Cerebellar nuclear complex (tissue), 1 donor: ENCODE measurements at places on chromosomes 2 and 18.

DNA sequence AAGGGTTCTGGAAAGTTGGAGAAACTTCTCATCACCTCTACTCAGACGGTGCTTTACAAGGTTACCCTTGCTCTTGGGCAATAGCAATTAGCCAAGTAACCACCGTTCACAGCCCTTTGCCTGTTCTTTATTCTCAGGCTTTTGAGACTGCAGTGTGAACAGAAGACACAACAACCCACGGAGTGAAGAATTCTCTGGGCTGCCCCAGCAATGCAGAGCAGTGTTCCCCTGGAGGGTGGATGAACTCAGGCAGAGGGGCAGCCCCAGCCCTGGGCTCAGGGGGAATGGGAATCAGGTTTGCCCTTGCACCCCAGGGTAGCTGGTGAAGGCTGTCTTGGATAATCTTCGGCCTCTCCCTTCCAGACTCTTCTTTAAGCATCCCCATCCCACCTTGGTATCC lies 69.1 kb downstream of the MCFD2 start:
- no peak for DNase-seq

- no peak for DNase-seq
Observed at GRCh38 chr18:10381951-10382350, 72.5 kb upstream of the APCDD1 start.

GRCh38 chr2:215454519-215455246 lies 18.8 kb upstream of the FN1 start:
- DNase-seq = no peak

GRCh38 chr2:3728104-3729054 lies 25.0 kb downstream of the DCDC2C start:
- no peak for DNase-seq

GRCh38 chr2:47008381-47009252 lies 93.0 kb upstream of the MCFD2 start:
- DNase-seq = peak; percentile 75

DNA sequence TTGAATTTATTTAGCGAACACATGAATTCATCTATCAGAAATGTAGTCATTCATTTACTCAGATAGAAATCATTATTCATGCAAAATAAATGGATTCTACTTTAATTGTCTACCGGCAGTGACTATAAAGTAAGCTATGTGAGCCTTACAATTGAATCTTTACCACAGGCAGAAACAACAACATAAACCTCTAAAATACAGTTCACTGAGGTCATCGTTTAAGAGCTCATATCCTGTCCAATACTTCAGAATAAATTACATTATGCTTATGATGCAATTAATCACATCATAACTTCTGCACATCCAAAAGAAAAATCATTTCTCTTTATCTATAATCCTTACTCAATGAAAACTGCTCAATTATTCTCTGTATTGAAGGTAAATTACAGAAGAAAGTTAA lies 244.7 kb downstream of the HNMT start:
- DNase-seq = no peak

DNA sequence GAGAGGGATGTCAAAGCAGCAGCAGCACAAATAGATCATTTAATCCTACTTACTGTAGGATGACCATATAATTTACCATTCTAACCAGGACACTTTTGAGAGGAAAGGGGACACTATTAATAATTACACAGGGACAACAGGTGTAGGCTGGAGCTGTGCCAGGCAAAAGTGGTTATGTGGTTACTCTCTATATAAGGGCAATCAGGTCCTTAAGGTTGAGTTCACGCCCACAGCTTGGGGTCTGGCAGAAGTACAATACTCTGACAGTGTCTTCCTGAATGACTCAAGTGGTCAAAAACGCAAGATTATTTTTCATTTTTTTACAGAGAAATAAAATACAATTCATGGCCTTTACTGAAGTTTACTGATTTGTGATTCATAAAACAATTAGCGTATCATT lies 2.8 kb downstream of the PREPL start:
- DNase-seq = no peak
